Activated CD4-positive, alpha-beta memory T cell treated with anti-CD3 and anti-CD28 coated beads for 36 hours (primary cell): ENCODE measurements at places on chromosomes 3 and 15. TPM values are rescaled to one million over a fixed set of nuclear protein-coding genes. Genes with fewer than 3 reads are reported as not detected.
A peak's percentile ranks its signal among the peaks of the same experiment; 100 is the strongest.

The TM6SF1 gene
- total RNA-seq, result 2.2 TPM

GRCh38 chr3:164458986-164459385 is 619.3 kb downstream of the SI start:
- no peaks in the 10 kb centered on the region for H3K36me3 ChIP-seq
- no peaks in the 10 kb centered on the region for H3K27me3 ChIP-seq
- no peak overlapping the region for H3K4me3 ChIP-seq
- H3K27ac ChIP-seq, result no peak overlapping the region

DNA sequence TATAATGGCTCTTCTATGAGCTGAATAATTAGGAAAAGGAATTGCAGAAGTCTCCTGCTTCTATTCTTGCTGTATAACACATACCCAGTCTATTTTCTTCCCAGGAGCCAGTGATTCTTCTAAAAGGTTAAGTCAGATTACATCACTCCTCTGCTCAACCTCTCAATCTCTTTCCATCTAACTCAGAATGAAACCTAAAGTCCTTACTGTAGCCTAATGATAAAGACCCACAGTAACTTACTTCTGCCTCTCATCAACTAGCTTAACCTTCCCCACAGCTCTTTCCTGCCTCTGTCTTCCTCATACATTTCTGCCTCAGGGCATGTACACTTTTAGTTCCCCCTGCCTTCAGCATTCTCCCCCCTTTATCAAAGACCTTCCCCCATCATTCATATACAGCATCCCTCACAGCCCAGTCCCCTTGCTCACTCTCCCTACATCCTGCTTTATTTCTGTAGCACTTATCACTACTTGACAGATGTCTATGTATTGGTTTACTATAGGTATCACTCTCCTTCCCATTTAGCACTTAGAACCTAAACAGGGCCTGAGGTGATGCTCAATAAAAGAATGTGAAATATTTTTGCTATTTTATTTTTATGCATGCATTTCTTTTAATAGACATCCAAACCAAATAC is 28.5 kb upstream of the CMTM6 start:
- peaks cover 7% of the 10 kb centered on the region for H3K4me1 ChIP-seq
- no peak overlapping the region for H3K4me3 ChIP-seq
- H3K27me3 ChIP-seq, result no peaks in the 10 kb centered on the region
- peaks cover 26% of the 10 kb centered on the region for H3K36me3 ChIP-seq
- peak overlapping the region; percentile 64 for H3K27ac ChIP-seq

The TRIP4 gene
- total RNA-seq, result 22.2 TPM

The SLC2A2 gene
- not detected for total RNA-seq

GRCh38 chr3:112394003-112394640 is 61.2 kb downstream of the CD200 start:
- H3K4me3 ChIP-seq, result no peak overlapping the region
- DNase-seq, result no peak
- no peak overlapping the region for H3K27ac ChIP-seq
- peaks cover 6% of the 10 kb centered on the region for H3K36me3 ChIP-seq

GRCh38 chr3:165130708-165131107 is 52.4 kb upstream of the SI start:
- no peak overlapping the region for H3K27ac ChIP-seq
- no peaks in the 10 kb centered on the region for H3K4me1 ChIP-seq
- H3K4me3 ChIP-seq, result no peak overlapping the region
- H3K27me3 ChIP-seq, result no peaks in the 10 kb centered on the region
- no peaks in the 10 kb centered on the region for H3K36me3 ChIP-seq
- no peak for DNase-seq

GRCh38 chr3:71072986-71073385 is 510.5 kb downstream of the FOXP1 start:
- no peak overlapping the region for H3K27ac ChIP-seq
- H3K4me1 ChIP-seq, result peaks cover 83% of the 10 kb centered on the region
- peaks cover 3% of the 10 kb centered on the region for H3K36me3 ChIP-seq
- no peak overlapping the region for H3K4me3 ChIP-seq
- DNase-seq, result no peak

- no peak overlapping the region for H3K27ac ChIP-seq
- no peak overlapping the region for H3K4me3 ChIP-seq
- H3K4me1 ChIP-seq, result peaks cover 16% of the 10 kb centered on the region
- no peak for DNase-seq
- peaks cover 5% of the 10 kb centered on the region for H3K36me3 ChIP-seq
These were observed 376.6 kb upstream of the CBLB start for GRCh38 chr3:106245400-106245799.

The WWTR1 gene
- 1.0 TPM for total RNA-seq

- peaks cover 3% of the 10 kb centered on the region for H3K4me1 ChIP-seq
- H3K27me3 ChIP-seq, result no peaks in the 10 kb centered on the region
- DNase-seq, result no peak
- H3K36me3 ChIP-seq, result no peaks in the 10 kb centered on the region
- no peak overlapping the region for H3K4me3 ChIP-seq
- no peak overlapping the region for H3K27ac ChIP-seq
These were observed 53.4 kb upstream of the LRIG1 start for GRCh38 chr3:66554178-66554577.

The ITGB5 gene
- 0.52 TPM for total RNA-seq

DNA sequence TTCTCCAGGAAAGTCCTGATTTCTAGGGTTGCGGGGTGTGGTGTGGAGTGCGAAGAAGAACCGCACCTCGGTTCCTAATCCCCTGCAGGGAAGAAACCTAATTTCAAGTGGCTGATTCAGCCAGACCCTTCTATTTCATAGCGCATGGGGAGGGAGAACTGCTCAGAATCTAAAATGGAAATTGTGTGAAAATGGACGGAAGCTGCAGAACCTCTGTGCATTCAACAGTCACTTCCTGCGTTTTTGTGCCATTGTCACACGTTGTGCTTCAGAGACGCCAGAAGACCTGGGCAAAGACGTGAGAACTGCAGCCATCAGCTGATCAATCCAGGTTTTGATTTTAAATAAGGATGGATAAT is 1.2 kb downstream of the SIDT1 start:
- peaks cover 52% of the 10 kb centered on the region for H3K4me1 ChIP-seq
- peak; percentile 56 for DNase-seq
- H3K27ac ChIP-seq, result peak overlapping the region; percentile 86
- peak overlapping the region; percentile 98 for H3K4me3 ChIP-seq
- peaks cover 2% of the 10 kb centered on the region for H3K36me3 ChIP-seq

GRCh38 chr3:27428446-27428845 is 55.7 kb downstream of the SLC4A7 start:
- DNase-seq, result no peak
- H3K4me1 ChIP-seq, result peaks cover 15% of the 10 kb centered on the region
- H3K36me3 ChIP-seq, result peaks cover 27% of the 10 kb centered on the region
- no peak overlapping the region for H3K4me3 ChIP-seq
- H3K27ac ChIP-seq, result no peak overlapping the region

- no peak overlapping the region for H3K27ac ChIP-seq
- no peak for DNase-seq
- H3K36me3 ChIP-seq, result no peaks in the 10 kb centered on the region
- no peaks in the 10 kb centered on the region for H3K4me1 ChIP-seq
- H3K27me3 ChIP-seq, result no peaks in the 10 kb centered on the region
- no peak overlapping the region for H3K4me3 ChIP-seq
These were observed 2.1 kb upstream of the ATP13A4 start for GRCh38 chr3:193556841-193557240.

The MAGEL2 gene
- not detected for total RNA-seq
